ENCODE measurements at places on chromosomes 6 and 20.
A peak's percentile ranks its signal among the peaks of the same experiment; 100 is the strongest.

GRCh38 chr6:145067430-145067829 lies 667.9 kb downstream of the EPM2A start:
- DNase-seq: no peak

DNA sequence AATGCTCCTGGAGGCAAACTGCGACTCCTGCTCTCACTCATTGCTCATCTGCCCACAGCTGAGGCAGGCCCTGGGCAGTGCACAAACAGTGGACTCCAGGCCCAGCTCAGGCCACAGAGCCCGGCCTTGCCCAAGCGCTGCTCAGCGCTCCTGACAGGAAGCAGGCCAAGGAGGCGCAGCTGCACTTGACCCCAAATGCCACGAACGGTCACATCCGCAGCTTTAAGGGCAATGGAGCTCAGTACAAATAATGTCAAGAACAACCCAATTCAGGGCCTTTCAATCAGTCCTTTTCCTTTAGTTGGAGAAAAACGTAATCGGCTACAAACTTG lies 33.8 kb downstream of the RRBP1 start:
- peak; percentile 85 for DNase-seq

GRCh38 chr6:138529478-138529877 lies 30.2 kb upstream of the NHSL1 start:
- DNase-seq: no peak

GRCh38 chr6:138293428-138294395 lies 75.4 kb upstream of the PBOV1 start:
- no peak for DNase-seq

DNA sequence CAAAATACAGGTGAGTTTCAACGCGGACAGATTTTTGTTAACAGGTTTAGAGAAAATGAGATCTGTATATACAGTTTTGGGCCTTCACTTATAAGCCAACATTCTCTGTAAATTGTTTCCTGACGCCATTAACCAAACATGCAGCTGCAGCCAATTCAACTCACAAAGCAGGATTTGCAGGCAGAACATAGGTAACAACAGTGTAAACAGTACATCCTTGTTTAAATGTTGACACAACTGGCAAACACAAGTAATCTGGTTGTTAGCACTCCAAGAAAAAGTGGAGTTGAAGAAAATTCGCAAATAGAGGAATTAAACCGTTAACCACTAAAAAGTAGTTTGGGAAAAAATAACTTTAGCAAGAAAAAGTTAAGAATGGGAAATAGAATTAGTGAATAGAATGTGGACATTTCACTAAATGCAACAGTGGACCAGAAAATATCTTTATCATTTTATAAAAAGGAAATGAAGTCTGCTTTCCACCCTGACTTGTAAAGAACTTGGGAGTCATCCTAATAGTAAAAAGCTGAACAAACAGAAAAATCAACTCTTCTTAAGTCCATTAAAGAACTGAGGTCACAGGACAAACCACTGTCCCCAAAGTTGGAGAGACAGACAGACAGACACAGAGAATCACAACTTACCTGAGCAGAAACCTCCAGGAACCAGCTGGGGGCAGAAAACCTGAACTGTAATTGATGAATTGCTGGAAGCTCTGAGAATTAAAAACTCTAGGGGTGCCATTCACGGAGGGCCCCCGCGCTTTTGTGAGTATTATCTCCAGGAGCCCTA lies 10.1 kb downstream of the SMIM28 start:
- DNase-seq: no peak

DNA sequence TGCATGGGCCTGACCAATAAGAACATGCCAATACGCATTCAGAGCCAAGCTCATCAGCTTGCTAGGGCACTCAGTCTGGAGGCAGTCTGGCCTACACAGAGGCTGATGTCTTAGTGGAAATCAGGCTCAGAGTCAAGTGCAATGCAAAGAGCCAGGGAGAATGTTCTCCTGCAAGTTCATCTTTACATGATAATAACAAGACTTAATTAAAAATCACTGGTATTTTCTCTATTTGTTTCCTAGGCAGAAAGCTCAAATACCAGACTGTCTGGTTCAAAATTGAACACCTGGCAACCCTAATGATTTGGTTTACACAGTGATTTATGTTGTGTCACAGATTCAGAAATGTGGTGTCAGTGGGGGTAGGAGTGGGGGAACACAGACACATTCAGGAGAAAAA lies 689.3 kb upstream of the FLRT3 start:
- DNase-seq: no peak

DNA sequence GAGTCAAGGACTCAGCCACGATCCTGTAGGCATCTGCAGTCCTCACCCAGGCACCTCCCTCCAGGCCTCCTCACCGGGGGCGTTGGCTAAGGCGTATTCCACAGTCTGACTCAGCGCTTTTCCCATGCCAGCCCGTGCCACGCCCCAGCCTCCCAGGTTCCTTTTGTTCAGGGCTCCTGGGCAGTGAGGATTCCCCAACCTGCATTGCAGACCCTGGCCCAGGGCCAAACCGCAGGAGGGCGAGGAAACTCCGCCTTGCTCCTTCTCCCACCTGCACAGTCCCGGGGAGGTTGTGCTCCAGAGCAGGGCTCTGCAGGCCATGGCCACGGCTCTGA lies 202.8 kb upstream of the CST7 start:
- no peak for DNase-seq

- no peak for DNase-seq
Measured at GRCh38 chr20:61106438-61106837, 145.6 kb upstream of the CDH4 start.

GRCh38 chr20:20497242-20497978 lies 129.5 kb downstream of the INSM1 start:
- no peak for DNase-seq

GRCh38 chr20:13220904-13221297 lies at the start of gene ISM1:
ISM1 (plus strand) TSS chr20:13221274; CDS start chr20:13221777, 503 bp downstream.
- DNase-seq: peak; percentile 66

DNA sequence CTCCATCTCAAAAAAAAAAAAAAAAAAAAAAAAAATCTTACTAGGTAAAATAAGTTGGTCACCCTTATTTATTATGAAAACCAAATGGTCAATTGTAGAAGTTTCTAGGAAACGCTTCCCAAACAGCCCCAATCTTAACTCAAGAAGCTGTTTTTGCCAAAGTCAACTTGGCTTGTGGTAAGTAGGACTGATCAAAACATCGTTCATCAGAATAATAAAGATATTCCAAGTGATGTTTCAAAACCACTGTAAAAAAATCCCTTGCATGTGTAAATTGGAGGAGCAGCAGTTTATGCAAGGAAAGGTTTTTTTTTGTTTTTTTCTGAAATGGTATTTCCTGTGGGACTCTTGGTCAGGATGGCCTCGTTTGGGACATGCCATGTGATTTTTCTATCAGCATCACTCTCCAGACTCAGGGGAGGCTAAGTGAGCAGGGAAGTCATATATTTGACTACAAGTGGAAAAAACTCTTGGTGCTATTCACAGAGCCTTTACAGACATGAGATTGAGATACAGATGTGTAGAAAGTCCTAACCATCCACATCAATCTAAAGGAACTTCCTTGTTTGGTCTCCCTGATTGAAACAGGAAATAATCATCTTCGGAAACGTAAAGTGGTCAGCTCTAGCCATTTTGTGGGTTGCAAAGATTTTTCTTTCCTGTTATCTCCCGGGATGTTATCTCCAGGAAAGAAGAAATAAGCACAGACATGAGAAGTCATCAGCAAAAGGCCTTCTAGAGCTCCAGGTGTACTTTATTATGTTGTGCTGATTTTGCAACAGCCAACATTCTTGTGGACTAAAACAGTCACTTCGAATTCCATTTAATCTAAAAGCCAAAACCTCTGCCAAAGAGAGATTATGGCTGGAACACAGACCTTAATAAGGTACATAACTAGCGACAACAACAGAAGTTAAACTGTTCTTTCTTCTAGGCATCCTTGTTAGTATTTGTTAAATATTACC lies 177.8 kb downstream of the EDN1 start:
- no peak for DNase-seq

- DNase-seq: no peak
Measured at GRCh38 chr20:60240415-60240814, 282.2 kb downstream of the CDH26 start.

DNA sequence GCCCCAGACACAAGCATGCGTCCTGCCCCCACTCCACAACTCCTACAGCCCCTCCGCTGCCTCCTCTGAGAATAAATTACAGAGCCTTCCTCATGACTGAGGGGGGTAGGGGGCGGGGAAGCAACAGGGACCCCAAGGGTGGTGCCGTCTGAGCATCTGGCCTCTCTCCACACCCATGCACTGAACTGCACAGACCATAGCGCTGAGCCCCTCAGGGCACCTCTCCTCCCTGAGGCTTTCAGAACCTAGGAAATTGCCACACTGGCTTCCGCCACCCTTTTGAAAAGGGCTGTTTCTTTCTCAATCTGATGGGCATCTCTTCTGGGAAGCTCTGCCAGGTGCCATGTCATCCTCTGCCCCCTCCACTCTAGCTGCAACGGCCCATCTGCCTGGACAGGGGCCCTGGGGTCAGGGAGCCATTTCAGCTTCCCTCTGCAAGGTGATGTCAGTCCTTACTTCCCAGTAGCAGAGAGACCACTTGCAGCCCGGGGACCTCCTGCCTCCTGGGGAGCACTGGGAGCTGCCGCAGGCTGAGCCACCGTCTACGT lies 2.5 kb downstream of the CST7 start:
- peak; percentile 54 for DNase-seq

DNA sequence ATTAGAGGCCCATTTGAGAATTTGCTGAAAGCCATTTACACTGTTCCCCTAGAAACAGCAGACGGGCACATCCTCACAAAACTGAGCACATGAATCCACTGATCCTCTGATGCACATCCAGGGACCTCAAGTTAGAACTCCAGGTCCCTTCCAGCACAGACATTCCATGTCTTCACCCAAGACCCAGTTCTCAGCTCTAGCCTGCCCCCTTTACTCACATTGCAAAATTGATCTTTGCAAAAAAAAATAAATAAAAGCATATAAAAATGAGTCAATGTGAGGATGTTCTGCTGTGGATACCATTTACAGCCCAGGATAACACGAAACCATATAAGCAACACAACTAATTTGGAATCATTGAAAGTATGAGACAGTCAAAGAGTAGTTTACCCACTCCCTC lies 458.2 kb upstream of the JARID2 start:
- no peak for DNase-seq

GRCh38 chr20:13338097-13338661 lies 117.1 kb downstream of the ISM1 start:
- DNase-seq: no peak

GRCh38 chr20:10982692-10983091 lies 308.9 kb upstream of the JAG1 start:
- DNase-seq: no peak

DNA sequence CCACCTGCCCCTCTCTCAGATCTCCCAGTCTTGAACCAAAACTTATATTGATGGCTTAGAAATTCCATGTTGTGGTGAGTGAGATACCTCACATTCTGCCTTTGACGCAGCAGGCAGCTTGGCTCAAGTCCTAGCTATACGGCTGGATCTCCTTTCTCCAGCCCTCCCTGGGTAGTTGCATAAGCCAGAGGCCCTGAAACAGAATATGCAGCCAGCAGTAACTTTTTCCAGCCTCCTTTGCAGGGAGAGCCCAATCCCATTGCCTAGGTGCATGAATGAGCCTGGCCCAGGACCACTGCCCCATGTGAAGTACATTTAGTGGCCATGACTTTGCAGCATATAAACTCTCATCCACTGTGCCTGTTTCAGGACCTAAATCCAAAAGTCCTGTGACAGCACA lies 202.2 kb upstream of the CDYL start:
- no peak for DNase-seq

- DNase-seq: no peak
Measured at GRCh38 chr20:43404878-43405277, 52.8 kb upstream of the SRSF6 start.

DNA sequence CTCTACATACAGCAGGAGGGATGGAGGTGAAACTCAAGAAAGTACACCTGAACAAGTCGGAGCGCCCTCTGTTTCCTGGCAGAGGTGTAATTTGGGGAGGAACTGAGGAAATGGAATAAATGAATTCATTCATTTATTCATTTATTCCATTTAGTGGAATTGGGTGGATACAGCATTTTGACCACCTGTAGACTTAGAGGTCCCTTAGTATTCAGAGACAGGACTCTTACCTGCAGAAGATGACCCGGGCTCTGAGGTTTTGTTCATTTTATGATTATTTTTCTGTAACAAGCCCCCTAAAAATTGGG lies 9.1 kb downstream of the TRIM31 start:
- DNase-seq: no peak

DNA sequence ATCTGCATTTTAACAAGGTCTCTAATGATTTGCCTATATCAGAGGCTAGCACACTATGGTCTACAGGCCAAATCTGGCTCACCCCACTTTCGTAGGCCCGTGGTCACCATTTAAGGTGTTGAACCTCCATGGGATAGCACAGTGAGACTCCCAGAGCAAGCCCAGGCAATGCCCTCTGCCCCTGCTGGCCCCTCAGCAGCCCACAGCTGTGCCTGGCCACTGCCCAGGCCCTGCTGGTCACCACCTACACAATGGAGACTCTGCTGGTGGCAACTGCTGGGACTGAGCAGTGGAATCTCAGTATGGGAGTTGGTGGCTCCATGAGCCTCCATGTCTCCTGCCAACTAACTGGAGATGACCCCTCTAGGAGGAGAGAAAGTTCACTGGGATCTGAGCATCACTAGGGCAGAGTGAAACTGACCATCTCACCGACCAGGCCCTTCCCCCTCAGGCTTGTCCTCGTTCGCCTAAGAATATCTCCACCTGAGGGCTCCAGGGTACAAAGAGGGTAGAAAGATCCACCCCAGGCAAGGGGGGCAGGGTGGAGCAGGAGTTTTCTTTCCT lies 2.3 kb downstream of the ANKRD66 start:
- no peak for DNase-seq

DNA sequence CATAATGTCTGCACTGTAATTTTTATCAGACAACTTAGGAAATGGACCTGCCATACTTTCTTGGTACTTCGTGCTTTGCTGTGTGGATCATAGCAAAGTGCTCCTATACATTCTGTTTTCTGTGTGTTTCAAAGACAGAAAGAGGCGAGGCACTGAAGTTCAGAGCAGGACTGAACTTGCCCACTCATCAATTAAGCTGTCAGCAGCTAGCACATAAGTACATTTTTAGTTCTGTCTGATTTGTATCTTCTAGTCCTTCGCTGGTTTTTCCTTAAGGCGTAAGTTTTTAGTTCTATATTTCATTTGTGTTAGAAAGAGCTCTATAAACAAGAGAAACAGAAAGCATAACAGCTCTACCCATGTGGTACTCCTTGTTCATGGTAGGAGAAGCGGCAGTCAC lies 42.1 kb downstream of the MAP3K4 start:
- no peak for DNase-seq

- no peak for DNase-seq
Measured at GRCh38 chr6:3001773-3002293, 2.1 kb downstream of the NQO2 start.

- no peak for DNase-seq
Measured at GRCh38 chr20:51930775-51931174, 128.5 kb upstream of the SALL4 start.

DNA sequence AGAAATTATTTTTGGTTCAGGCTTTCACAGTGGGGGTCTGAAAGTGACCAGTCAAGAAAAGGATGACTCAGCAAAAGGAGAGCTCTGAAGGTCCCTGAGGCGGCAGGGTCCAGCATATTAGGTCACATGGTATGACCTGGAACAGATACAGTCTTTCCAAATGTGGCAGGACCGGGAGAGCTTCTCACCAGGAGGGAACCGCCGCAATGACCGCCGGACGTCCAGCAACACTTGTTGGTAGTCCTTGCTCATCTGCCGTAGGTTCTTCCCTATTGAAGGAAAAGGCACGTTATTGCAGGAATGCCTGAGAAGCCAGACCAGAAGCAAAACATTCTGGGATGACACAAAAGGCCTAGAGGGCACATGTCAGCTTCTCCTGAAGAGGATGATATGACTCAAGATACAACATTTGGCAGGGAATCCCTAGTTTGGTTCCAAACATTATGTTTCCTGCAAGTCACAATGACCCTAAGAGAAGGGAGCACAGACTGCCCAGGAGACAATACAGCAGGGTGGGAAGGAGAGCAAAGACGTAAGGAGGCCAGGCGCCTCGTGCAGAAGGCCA lies 17.4 kb downstream of the TBC1D20 start:
- no peak for DNase-seq

All from upper lobe of right lung (tissue), 1 donor.